ENCODE measurements at places on chromosomes 12 and 14.

- DNase-seq: no peak
Measured at GRCh38 chr12:102960766-102961465, 3.4 kb downstream of the ASCL1 start.

- no peak for DNase-seq
Measured at GRCh38 chr12:105696-106095, 39.1 kb downstream of the IQSEC3 start.

DNA sequence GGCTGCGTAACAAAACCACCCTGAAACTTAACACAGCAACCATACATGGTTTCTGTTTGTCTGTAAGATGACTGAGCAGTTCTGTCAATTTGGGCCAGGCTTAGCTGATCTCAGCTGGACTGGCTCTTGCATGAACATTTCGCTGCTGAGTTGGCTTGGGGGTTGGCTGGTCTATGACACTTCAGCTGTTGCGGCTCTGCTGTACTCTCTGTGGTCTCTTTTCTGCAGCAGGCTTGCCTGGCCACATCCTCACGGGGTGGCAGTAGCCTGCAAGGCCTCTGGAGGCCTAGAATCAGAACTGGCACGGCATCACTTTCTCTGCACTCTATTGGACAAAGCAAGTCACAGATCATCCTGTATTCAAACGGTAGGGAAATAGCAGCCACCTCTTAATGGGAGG lies 216.2 kb downstream of the BCL11B start:
- DNase-seq: no peak

DNA sequence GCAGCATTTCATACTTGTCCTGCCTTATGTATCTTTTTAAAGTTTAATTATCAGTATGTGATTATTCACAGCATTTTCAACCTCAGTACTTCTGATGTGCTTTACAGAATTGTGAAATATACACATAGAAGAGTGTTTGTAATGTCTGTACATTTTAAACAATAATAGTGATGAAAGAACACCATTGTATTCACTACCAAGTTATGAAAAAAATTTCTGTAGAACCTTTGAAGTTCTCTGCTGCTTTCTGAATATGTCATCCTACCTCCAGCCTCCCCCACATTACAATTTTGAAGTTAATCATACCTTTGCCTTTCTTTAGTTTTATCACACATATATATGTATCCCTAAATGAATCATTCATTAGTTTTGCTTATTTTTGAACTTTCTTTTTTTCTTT lies 24.8 kb downstream of the FRMD6 start:
- no peak for DNase-seq

DNA sequence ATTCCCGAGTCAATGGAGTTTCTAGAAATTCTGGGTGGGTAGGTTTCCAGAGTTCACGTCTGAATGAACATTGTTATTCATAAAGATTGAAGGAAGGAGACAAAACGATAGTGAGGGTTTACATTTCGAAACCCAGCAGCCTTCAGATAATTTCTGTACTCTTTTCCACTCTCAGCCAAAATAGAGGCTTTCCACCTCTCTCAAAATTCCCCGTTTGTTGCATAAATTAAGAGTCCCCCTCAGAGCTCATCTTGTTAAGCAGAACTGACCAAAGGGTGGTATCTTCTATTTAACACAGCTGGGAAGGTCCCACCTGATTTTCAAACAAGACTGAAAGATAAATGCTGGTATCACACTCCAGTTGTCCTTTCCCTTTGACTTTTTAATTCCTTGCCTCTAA lies 21.5 kb upstream of the YARS2 start:
- no peak for DNase-seq

- no peak for DNase-seq
Measured at GRCh38 chr12:2902272-2902880, 11.7 kb downstream of the TULP3 start.

DNA sequence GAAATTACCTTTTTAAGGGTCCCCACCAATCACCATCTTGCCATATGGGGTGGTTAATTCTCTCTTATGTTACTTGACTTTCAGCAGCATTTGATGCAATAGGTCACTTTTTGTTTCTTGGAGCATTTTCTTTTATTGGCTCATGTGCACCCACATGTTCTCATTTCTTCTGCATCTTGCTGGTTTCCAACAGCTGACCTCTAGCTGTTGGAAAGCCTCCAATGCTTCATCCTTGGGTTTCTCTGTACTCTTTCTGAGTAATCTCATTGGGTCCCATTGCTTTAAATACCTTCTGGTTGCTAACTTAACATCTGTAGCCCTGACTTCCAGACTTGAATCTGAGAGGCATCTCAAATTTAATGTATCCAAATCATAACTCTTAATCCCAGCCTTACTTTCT lies 116.8 kb downstream of the CRADD start:
- no peak for DNase-seq

- DNase-seq: no peak
Measured at GRCh38 chr12:63919756-63920155, 75.3 kb downstream of the SRGAP1 start.

- DNase-seq: no peak
Measured at GRCh38 chr14:67683842-67684241, 9.4 kb upstream of the VTI1B start.

DNA sequence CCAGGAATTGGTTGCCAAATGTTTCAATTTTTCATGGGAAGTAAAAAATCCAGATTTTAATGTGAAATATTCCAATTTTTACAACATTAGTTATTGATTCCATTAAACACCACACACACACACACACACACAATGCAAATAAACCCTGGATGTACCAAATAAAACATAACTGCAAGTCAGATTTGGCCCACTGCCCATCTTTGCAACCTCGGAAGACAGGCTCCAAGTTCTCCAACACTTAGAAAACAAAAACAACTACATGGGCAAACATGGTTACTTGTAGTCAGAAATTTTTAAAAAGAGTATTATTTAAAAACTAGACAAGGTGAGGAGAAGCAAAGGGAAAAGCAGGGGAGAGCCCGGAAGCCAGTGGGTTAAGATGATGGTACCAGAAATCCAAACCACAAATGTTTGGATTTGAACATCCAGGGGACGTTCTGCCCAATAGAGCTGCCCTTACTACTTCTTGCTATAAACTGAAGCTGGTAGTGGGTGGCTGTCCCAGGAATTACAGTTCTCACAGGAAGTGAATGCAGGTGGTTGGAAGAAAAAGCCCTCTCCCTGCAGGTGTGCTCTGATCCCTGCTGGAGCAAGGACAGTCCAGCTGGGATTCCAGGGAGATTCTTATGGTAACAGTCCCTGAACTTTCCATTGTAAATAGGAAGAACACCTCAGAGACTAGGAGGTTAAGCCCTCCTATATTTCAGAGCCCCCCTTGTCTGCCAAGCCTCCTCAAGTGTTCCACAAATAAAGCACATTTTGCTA lies 111.7 kb downstream of the SLC25A21 start:
- DNase-seq: no peak

DNA sequence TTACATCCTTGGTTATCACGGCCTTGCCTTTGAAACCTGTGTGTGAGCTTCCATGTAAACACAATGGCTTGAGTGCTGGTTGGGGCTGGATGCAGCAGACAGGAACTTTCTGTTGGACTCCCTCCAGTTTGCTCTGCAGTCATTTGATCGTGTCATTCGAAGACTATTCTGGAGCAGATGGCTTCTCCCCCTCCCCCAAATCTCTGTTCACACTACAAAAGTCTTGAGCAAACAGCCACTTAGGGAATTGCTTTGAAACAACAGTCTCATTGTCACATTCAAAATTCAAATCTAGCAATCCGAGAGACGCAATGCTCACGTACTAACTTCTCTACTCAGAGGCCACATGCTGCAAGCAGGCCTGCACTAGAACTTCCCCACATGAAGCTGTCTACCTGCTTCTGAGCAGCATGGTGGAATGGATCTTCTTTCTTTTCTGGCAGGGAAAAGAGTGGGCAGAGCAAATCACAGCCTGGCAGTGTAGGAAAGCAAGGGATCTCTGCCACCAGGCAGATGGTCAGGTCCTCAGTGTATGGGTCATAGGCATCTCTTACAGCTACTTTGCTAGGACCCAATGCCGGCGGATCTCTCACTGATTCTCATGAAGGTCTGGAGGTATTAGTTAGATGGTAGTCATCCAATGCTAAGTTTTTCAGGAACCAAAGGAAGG lies 214.2 kb downstream of the PPM1H start:
- no peak for DNase-seq

DNA sequence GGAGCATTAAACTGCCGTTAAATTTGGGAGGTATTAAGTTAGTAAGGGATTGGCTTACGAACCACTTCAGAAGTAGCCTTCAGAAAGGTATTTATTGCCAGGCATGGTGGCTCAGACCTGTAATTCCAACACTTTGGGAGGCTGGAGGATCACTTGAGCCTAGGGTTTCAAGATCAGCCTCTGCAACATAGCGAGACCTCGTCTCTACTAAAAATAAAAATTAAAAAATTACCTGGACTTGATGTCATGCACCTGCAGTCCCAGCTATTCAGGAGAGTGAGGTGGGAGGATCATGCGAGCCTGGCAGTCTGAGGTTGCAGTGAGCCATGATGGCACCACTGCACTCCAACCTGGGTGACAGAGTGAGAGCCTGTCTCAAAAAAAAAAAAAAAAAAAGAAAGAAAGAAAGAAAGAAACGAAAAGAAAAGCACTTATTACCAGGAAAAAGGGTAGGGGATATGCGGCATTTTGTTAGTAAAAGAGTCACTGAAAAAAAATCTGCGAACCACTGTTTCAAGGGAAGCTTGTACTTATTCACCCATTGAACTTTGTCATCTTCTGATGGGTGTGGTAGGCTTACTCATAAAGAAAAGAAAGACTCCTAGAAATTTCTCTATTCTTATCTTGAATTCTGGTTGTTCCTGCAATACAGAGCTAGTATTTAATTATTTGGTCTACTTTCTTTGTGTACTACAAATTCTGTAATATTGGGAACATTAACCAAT lies 33.6 kb upstream of the PLEKHA5 start:
- DNase-seq: no peak

- DNase-seq: no peak
Measured at GRCh38 chr14:98798099-98798498, 473.9 kb downstream of the BCL11B start.

DNA sequence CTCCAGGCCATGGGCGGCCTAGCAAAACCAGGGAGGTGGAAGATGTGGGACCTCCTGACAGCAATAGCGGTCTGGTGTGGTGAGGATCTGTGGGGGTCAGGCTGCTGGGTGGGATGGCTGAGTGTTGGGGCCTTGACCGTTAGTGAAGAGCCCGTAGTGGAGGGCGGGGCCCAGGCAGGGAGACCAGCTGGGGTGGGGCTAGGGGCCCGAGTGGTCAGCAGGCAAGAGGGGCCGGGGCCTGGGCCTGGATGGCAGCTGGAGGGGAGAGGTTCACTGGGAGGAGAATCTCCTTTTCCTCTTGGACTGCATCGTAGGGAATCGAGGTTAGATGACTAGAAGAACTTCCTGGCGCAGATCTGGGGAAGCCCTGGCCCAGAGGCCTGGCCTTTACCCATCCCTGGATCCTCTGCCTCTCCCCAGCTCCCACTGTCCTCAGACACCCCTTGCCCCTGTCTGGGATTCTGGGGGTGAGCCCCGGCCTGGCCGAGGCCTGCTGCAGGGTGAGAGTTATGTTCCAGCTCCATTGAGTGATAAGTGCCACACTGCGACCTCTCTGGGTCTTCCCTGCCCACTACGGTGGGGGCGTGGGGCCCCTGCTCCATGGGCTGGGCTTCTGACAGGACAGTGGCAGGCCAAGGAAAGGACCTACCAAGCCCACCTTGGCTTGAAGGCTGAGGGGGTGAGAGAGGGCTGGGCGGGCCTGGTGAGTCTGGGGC lies 47.1 kb downstream of the KRT80 start:
- no peak for DNase-seq

DNA sequence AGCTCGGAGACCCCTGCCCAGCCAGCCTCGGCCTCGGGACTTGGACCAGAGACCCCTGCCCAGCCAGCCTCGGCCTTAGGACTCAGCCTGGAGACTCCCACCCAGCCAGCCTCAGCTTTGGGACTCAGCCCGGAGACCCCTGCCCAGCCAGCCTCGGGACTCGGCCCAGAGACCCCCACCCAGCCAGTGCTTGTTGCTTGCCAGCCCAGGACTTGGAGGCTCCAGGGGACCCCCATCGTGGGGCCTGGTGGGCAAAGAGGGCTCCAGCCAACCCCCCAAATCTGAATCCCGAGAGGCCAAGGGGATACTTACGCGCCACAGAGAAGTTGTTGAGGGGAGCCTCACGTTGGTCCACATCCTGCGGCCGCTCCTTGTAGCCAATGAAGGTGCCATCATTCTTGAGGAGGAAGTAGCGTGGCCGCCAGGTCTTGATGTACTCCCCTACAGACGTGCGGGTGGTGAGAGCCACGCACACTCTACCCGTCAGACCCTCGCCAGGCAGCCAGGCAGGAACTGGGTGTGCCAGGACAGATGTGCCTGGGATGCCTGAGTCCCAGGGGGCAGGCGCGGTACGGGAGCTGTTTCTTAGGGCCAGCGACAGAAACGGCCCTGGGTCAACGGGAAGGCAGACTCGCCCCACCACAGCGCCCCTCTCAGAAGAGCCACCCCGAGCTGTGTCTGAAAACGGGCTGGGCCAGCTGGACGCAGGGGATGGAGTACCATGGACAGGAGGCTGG lies 15.6 kb downstream of the AKT1 start:
- DNase-seq: no peak

- DNase-seq: no peak
Measured at GRCh38 chr14:100526632-100527031, 60.6 kb downstream of the BEGAIN start.

DNA sequence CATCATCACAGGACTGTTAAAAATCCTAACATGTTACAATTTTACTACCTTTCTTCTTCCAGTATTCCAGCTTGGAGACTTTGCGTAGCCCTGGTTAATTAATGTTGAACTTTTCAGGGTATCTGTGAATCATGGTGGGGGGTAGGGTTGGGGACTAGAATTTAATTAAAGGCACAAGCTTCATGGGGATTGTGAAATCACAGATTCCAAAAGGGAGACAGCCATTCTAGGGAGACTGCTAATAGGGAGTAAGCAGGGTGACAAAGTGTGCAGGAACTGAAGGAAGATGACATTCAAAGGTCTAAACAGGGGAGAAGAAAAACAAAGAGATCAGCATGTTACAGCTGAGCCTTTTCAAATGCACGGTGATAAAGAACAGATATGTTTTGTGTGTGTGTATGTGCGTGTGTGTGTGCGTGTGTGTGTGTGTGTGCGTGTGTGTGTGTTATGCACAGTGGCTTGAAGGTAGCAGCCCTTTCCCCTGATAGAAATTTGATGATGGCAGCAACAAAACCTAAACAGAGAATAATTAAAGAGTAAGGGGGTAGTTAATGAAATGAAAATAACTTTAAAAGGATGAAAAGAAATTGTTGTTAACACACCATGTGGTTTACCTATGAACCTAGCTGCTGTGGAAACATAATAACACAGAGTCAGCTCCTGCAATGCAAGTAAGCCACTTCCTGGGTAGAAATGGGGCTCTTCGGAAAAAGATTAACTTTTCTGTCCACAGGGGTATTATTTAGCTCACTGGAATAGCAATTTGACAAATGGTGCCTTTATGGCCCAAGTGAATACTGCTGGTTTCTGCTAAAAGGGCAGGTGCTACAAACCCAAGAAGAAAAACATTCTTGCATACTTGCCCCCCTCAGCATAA lies 581.7 kb downstream of the DIO2 start:
- DNase-seq: no peak

GRCh38 chr12:113826805-113827538 lies 139.2 kb downstream of the RBM19 start:
- DNase-seq: no peak

GRCh38 chr14:64688031-64688430 lies 16.2 kb upstream of the PLEKHG3 start:
- peak; percentile 48 for DNase-seq

Measured in HL-60 (cell line).